ENCODE measurements at places on chromosomes 7 and 10. TPM values are rescaled to one million over a fixed set of nuclear protein-coding genes. Genes with fewer than 3 reads are reported as not detected.
A peak's percentile ranks its signal among the peaks of the same experiment; 100 is the strongest.

- no peak overlapping the region for H3K4me3 ChIP-seq
- no peaks in the 10 kb centered on the region for H3K27me3 ChIP-seq
- no peak overlapping the region for H3K27ac ChIP-seq
- no peak for DNase-seq
These were observed 14.5 kb upstream of the VCL start for GRCh38 chr10:73983096-73984047.

DNA sequence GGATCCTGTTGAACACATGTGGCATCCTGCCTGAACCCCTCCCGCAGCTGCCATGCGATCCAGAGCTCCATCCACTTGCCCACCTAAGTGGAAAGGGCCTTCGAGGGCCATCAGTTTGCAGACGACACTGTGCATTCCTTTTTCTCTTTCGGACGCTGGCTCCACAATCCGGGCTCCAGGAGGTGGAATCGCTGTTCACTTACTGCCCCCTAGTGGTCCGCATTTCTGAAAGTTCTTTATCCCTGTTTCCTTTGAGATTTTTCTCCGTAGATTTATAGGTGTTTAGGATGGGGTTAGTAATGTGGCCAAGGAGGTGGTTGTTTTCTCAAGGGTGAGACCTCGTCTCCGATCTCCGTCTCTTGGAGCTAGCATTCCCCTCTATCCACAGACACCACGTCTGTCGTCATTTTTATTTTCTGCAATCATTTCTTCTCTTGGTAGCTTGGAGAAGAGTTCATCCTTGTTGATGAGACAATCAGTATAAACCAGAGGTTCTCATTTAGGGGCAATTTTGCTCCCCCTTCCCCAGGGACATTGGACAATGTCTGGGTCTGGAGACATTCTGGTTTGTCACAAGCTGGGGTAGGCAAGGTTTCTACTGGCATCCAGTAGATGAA is 204.6 kb downstream of the ARHGAP21 start:
- H3K27ac ChIP-seq, result no peak overlapping the region
- peak; percentile 60 for DNase-seq
- H3K36me3 ChIP-seq, result peaks cover 7% of the 10 kb centered on the region
- no peaks in the 10 kb centered on the region for H3K27me3 ChIP-seq
- H3K4me3 ChIP-seq, result no peak overlapping the region

DNA sequence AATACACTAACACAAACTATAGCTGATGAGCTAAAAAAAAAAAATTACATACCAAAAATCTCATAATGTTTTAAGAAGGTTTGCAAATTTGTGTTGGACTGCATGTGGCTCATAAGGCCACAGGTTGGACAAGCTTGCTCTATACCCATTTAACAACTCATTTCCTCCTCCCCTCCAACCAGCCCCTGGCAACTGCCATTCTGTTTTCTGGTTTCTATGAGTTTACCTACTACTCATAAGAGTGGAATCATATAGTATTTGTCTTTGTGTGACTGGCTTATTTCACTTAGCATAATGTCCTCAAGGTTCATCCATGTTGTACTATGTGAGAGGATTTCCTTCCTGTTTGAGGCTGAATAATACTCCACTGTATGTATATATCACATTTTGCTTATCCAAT is 100.4 kb upstream of the ARHGAP21 start:
- DNase-seq, result peak; percentile 13
- no peak overlapping the region for H3K27ac ChIP-seq
- no peak overlapping the region for H3K4me3 ChIP-seq
- H3K4me1 ChIP-seq, result peaks cover 6% of the 10 kb centered on the region
- no peaks in the 10 kb centered on the region for H3K27me3 ChIP-seq

DNA sequence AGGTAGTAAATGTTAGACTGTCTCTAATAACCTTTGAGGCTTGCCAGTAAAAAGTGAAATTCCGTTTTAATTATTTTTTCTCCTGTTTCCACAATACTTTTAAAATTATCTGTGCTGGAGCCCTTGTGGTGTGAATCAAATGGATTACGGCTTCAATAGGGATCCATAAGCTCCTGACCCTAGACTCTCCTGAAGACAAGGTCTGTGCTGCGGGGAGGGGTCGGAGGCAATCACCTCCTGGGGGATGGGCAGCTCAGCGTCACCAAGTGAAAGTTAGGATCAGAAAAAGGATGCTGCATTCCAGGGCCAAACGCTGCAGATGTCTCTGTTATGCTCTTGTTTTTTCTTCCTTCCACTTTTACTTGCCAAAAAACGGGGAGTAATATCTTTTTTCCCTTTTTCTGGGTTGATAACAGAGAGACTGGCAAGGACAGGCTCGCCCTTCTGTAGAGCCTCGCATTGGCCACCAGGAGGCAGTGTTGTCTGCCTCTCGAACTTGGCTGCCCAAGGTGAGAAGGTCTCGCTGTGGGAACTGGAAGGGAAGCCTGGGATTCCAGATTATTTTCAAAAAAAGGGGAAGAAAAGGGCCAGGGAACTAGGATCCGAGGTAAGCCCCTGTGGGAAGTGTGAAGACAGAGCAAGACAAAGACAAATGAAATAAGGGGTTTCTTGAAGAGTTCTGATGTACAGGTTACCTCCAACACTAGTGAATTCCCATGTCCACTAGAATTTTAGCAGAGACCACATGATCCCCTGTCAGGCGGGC is 621.9 kb downstream of the ACTR3B start:
- H3K27ac ChIP-seq, result no peak overlapping the region
- DNase-seq, result no peak
- no peak overlapping the region for H3K4me3 ChIP-seq
- H3K36me3 ChIP-seq, result no peaks in the 10 kb centered on the region

- H3K27me3 ChIP-seq, result no peaks in the 10 kb centered on the region
- H3K36me3 ChIP-seq, result no peaks in the 10 kb centered on the region
- no peak overlapping the region for H3K4me3 ChIP-seq
- peaks cover 7% of the 10 kb centered on the region for H3K4me1 ChIP-seq
- DNase-seq, result no peak
These were observed 234.0 kb downstream of the BICC1 start for GRCh38 chr10:58746474-58747185.

DNA sequence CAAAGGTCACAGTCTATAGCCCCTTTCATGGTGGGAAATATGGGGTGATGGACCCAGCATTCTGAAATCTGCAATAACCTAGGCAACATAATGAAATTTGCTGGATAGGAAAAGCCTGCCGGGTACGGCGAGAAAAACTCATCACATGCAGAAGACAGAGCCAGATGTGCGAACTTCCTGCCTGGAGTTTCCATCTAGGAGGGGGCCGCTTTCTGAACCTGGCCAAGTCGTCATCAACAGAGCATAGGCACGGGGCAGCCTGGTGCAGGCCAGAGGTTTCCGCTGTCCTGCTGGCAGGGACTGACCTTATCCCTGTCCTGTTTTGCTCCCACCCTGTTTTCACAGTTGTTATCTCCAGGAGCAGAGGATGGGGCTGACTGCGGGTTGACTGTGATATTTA is 27.4 kb downstream of the CCDC3 start:
- no peak overlapping the region for H3K4me3 ChIP-seq
- no peaks in the 10 kb centered on the region for H3K4me1 ChIP-seq
- no peak for DNase-seq
- no peak overlapping the region for H3K27ac ChIP-seq
- peaks cover 3% of the 10 kb centered on the region for H3K27me3 ChIP-seq

GRCh38 chr10:35466170-35466569 is 129.9 kb downstream of the CCNY start:
- no peak for DNase-seq
- no peak overlapping the region for H3K27ac ChIP-seq
- H3K4me3 ChIP-seq, result no peak overlapping the region
- H3K36me3 ChIP-seq, result no peaks in the 10 kb centered on the region

DNA sequence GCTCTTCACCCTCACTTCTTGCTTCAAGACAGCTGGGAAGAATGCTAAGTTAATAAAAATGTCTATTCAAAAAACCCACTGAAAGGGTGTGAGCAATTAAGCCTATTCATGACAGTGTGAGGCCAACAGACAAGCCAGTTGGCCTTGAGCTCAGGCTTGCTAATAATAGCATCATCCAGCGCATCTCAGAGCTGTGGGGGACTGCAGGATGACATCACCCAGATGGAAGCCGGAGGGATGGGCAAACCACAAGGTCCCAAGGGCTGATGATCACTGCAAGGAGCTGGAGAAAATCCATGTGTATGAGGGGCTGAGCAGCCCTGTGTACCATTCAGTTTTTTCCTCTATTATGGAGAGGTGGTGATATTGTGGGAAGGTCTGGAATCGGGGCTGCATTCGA is 770.4 kb downstream of the TNS3 start:
- no peak overlapping the region for H3K4me3 ChIP-seq
- H3K27me3 ChIP-seq, result no peaks in the 10 kb centered on the region
- H3K4me1 ChIP-seq, result peaks cover 7% of the 10 kb centered on the region
- no peak overlapping the region for H3K27ac ChIP-seq

DNA sequence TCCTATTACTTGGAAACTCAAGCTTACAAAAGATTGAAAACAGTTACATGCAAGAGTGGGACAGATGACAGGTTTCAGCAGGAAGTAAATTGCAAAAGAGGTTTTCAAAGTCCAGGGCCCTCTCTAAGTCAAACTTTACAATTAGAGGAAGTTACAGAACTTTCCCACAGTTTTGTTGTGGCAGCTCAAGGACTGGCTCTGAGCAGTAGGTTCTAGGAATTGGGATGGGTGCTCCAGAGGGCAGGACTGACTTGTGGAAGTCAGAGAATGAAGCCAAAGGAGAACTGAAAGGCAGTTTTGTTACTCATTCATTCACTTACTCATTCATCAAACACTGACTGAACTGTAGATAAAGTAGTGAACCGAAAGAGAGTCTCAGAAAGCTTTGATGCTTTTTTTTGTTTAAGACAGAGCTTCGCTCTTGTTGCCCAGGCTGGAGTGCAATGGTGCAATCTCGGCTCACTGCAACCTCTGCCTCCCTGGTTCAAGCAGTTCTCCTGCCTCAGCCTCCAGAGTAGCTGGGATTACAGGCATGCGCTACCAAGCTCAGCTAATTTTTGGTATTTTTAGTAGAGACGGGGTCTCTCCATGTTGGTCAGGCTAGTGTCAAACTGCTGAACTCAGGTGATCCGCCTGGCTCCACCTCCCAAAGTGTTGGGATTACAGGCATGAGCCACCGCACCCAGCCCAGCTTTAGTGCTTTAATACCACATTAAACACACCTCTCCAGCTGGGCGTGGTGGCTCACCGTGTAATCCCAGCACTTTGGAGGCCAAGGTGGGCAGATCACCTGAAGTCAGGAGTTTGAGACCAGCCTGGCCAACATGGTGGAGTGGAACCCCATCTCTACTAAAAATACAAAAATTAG is 66.8 kb upstream of the CCNJ start:
- DNase-seq, result no peak
- H3K4me1 ChIP-seq, result no peaks in the 10 kb centered on the region
- no peak overlapping the region for H3K27ac ChIP-seq

DNA sequence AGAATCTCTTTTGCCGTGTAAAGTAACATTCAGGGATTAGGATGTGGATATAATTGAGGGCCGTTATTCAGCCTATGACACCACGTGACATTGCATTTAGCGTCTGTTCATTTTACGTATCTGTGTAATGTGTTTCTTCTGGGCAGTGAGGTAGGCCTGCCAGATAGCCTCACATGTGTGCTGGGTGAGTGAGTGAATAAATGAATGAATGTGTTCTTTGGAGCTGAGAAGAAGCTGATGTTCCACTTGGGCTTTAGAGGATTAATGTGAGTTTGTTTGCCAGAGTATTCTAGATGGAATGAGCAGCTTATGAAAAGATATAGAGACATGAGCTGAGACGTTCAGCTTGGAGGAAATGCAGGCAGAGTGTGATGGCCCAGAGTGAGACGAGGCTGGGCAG is 55.0 kb downstream of the MINDY4 start:
- H3K36me3 ChIP-seq, result no peaks in the 10 kb centered on the region
- no peak for DNase-seq
- no peaks in the 10 kb centered on the region for H3K4me1 ChIP-seq
- no peaks in the 10 kb centered on the region for H3K27me3 ChIP-seq

- no peaks in the 10 kb centered on the region for H3K36me3 ChIP-seq
- H3K27ac ChIP-seq, result no peak overlapping the region
- no peaks in the 10 kb centered on the region for H3K27me3 ChIP-seq
These were observed 22.6 kb upstream of the INPP5A start for GRCh38 chr10:132514821-132515520.

Gene HOXA5
- polyA plus RNA-seq, result 29.4 TPM

Gene TAS2R4
- 0.14 TPM for polyA plus RNA-seq

Gene COA1
- 24.2 TPM for polyA plus RNA-seq

Data from IMR-90 (cell line).